ENCODE measurements at places on chromosomes 1 and 21. TPM values are rescaled to one million over a fixed set of nuclear protein-coding genes. Genes with fewer than 3 reads are reported as not detected.
A peak's percentile ranks its signal among the peaks of the same experiment; 100 is the strongest.

- DNase-seq, result no peak
Measured at GRCh38 chr21:30083225-30083945, 83.2 kb downstream of the CLDN17 start.

GRCh38 chr1:19121192-19121591 is 88.9 kb downstream of the UBR4 start:
- DNase-seq, result no peak

The LHX8 gene
- not detected for total RNA-seq

GRCh38 chr1:219988387-219988786 is 57.9 kb downstream of the EPRS1 start:
- no peak for DNase-seq

The KCNK1 gene
- not detected for total RNA-seq

DNA sequence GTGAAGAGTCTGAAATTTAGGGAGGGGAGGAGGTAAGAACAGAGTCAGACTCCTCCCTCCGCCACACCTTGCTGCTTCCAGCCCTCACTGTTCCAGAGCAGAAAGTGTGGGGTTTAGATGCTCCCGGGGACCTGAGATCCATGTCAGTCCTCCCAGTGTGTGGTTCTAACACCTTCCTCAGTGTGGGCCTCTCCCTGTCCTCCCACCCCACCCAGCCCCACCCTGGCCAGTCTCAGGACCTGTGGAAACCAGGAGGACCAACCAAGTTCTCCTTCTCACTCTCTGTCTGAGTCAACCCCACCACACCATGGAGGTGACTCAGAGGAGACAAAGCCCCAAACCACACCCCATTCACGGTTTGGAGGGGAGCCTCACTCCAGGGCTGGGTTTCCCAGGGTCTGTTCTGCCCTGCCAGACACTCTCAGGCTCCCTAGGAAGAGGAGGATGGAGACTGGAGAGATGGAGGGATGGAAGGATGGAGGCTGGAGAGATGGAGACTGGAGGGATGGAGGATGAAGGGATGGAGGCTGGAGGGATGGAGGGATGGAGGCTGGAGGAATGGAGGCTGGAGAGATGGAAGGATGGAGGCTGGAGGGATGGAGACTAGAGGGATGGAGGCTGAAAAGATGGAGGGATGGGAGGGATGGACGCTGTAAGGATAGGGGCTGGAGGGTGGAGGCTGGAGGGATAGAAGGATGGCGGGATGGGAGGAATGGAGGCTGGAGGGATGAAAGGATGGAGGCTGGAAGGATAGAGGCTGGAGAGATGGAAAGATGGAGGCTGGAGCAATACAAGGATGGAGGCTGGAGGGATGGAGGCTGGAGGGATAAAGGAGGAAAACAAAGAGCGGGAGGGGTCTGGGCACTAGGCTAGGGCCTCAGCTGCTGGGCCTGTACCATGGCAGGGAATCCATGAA is 100.9 kb upstream of the RUNX3 start:
- DNase-seq, result peak; percentile 56

GRCh38 chr1:31637915-31638673 is 6.6 kb downstream of the PEF1 start:
- no peak for DNase-seq

- no peak for DNase-seq
Measured at GRCh38 chr1:16208270-16208987, 4.0 kb downstream of the ARHGEF19 start.

GRCh38 chr1:31694964-31695313 is 8.9 kb downstream of the COL16A1 start:
- DNase-seq, result no peak

The ENSA gene
- total RNA-seq, result 227 TPM

The DTL gene
- 4.2 TPM for total RNA-seq

The RALGPS2 gene
- 171 TPM for total RNA-seq

Measured in activated B cell treated with CpG ODN at 0.5 μM for 24 hours (primary cell).